ENCODE measurements at places on chromosomes 16 and 17. TPM values are rescaled to one million over a fixed set of nuclear protein-coding genes. Genes with fewer than 3 reads are reported as not detected.

The MT1G gene
- 9.8 TPM for polyA plus RNA-seq

The RSPRY1 gene
- polyA plus RNA-seq: 33.7 TPM

- H3K27ac ChIP-seq: no peak overlapping the region
- no peak overlapping the region for H3K4me3 ChIP-seq
- H3K4me1 ChIP-seq: peaks cover 14% of the 10 kb centered on the region
- DNase-seq: no peak
- H3K27me3 ChIP-seq: no peaks in the 10 kb centered on the region
These were observed 4.8 kb downstream of the CIAO3 start for GRCh38 chr16:735982-736453.

- peaks cover 21% of the 10 kb centered on the region for H3K27me3 ChIP-seq
- H3K27ac ChIP-seq: no peak overlapping the region
- DNase-seq: no peak
- H3K4me3 ChIP-seq: no peak overlapping the region
- H3K36me3 ChIP-seq: no peaks in the 10 kb centered on the region
These were observed 120.6 kb downstream of the MGAT5B start for GRCh38 chr17:76988796-76989195.

The KCNJ16 gene
- not detected for polyA plus RNA-seq

The MAP3K14 gene
- polyA plus RNA-seq: 8.3 TPM

The OXLD1 gene
- polyA plus RNA-seq: 16.3 TPM

- H3K27ac ChIP-seq: no peak overlapping the region
- no peaks in the 10 kb centered on the region for H3K27me3 ChIP-seq
- peaks cover 6% of the 10 kb centered on the region for H3K4me1 ChIP-seq
These were observed 826 bp downstream of the UNC119 start for GRCh38 chr17:28551421-28552175.

The SNAI3 gene
- not detected for polyA plus RNA-seq

The C16orf74 gene
- 35.3 TPM for polyA plus RNA-seq

The PMP22 gene
- 12.1 TPM for polyA plus RNA-seq

- H3K36me3 ChIP-seq: no peaks in the 10 kb centered on the region
- peak overlapping the region; percentile 96 for H3K4me3 ChIP-seq
- peaks cover 33% of the 10 kb centered on the region for H3K4me1 ChIP-seq
- no peaks in the 10 kb centered on the region for H3K27me3 ChIP-seq
- DNase-seq: peak; percentile 81
These were observed 45.5 kb downstream of the CYTH1 start for GRCh38 chr17:78736526-78737079.

- peaks cover 22% of the 10 kb centered on the region for H3K27me3 ChIP-seq
- no peaks in the 10 kb centered on the region for H3K36me3 ChIP-seq
- no peak overlapping the region for H3K27ac ChIP-seq
These were observed 3.5 kb upstream of the RRAD start for GRCh38 chr16:66928702-66929388.

DNA sequence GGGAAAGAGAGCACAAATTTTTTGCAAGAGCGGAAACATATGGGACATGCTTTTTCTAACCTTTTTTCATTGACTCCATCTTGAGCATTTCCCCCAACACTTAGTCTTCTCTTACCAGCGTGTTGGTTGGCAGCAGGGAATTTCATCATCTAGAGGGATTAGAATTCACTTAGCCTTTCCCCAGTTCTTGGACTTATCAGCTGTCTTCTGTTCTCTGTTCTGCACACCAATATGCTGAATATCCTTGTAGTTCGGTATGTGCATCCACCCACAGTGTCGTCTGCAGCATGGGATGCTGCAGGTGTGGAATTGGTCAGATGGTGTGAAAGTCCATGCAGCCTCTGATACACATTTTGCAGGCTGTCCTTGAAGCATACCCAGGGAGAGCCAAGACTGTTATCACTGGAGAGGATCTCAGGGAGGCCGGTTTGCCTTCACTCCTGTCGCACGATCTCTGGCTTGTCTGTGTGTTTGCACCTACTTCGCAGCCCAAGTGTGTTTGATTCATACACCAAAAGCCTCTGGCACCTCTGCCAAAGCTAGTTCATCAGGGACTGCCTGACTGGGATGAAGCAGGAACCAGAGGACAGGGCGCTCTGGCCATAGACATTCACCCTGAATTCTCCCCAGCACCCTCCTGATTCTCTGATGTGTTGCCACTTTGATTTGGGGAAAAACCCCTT lies 93.3 kb downstream of the SOCS1 start:
- no peaks in the 10 kb centered on the region for H3K27me3 ChIP-seq
- H3K27ac ChIP-seq: no peak overlapping the region
- peaks cover 6% of the 10 kb centered on the region for H3K36me3 ChIP-seq
- no peak for DNase-seq

The TNRC6A gene
- polyA plus RNA-seq: 17.7 TPM

DNA sequence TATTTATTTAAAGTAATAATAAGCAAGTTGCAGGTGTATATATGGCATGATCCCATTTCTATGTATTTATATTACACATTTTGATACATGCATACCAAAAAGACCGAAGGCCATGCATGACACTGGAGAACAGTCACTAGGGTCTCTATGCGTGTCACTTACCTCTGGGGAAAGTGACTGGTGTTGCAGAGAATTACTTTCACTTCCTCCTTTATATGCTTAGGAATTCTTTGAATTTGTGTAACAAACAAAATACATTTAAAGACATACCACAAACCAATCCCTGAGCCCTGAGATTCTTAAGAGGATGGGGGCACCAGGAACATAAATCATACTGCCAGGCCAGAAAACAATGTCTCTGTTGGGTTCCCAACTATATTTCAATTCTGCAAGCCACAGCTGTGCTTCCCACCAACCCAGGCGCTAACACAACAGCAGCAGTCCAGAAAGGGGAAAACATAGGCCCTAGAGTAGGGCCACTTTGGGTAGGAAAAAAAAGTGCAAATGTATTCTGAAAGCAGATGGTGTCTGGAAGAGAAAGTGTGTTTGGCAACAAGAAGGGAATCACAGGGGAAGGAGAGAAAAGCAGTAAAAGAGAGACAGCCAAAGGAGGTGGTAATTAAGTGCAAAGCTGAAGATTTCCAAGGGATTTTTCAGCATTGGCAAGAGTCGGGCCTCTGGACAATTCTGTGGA lies 24.5 kb upstream of the HYDIN start:
- no peaks in the 10 kb centered on the region for H3K36me3 ChIP-seq
- DNase-seq: no peak

- no peaks in the 10 kb centered on the region for H3K27me3 ChIP-seq
- DNase-seq: no peak
- H3K4me3 ChIP-seq: no peak overlapping the region
- H3K36me3 ChIP-seq: no peaks in the 10 kb centered on the region
- no peak overlapping the region for H3K27ac ChIP-seq
- H3K4me1 ChIP-seq: peaks cover 13% of the 10 kb centered on the region
These were observed 206.2 kb downstream of the AXIN2 start for GRCh38 chr17:65355246-65355645.

DNA sequence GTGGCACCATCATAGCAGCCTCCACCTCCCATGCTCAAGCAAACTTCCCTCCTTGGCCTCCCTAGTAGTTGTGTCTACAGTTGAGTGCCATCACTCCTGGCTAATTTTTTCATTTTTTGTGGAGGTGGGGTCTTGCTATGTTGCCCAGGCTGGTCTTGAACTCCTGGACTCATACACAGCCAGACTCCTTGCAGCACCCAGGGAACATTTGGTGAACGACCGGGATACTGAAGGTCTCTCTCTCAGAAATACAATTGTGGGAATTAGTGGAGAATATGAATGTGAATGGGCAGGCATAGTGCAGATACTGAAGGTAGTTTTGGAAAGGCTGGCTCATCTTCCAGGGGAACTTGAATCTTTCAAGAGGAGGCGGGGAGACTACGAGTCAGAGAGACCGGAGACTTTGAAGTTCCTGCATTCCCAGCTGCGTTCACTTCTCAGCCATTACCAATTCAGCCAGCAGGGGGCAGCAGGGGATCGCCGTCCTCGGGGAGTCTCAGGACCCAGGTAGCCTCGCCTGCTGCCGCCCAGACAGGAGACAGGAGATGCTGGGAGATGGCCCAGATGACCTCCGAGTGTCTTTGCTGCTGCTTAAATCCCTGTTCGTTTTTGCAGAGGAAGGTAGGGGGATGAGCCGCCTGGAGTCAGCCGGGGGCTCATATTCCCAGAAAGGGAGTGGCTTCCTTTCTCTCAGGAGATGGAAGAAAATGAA lies 68.6 kb downstream of the HAPSTR1 start:
- H3K4me1 ChIP-seq: no peaks in the 10 kb centered on the region
- H3K36me3 ChIP-seq: no peaks in the 10 kb centered on the region
- H3K4me3 ChIP-seq: no peak overlapping the region
- DNase-seq: peak; percentile 19
- no peak overlapping the region for H3K27ac ChIP-seq
- H3K27me3 ChIP-seq: no peaks in the 10 kb centered on the region

The WNT9B gene
- 0.12 TPM for polyA plus RNA-seq

- H3K27me3 ChIP-seq: no peaks in the 10 kb centered on the region
- H3K27ac ChIP-seq: peak overlapping the region; percentile 93
- H3K4me1 ChIP-seq: peaks cover 14% of the 10 kb centered on the region
These were observed 917 bp downstream of the YWHAE start for GRCh38 chr17:1398931-1399678.

The C1QBP gene
- polyA plus RNA-seq: 394 TPM

- peaks cover 23% of the 10 kb centered on the region for H3K4me1 ChIP-seq
- no peaks in the 10 kb centered on the region for H3K36me3 ChIP-seq
- H3K4me3 ChIP-seq: no peak overlapping the region
- no peak for DNase-seq
- H3K27ac ChIP-seq: no peak overlapping the region
- no peaks in the 10 kb centered on the region for H3K27me3 ChIP-seq
These were observed 214.6 kb downstream of the SNX29 start for GRCh38 chr16:12191102-12191501.

The TMEM114 gene
- polyA plus RNA-seq: not detected

- DNase-seq: no peak
- no peak overlapping the region for H3K4me3 ChIP-seq
- H3K36me3 ChIP-seq: no peaks in the 10 kb centered on the region
- H3K27ac ChIP-seq: no peak overlapping the region
These were observed 208.5 kb downstream of the STX8 start for GRCh38 chr17:9367156-9367555.

The EME1 gene
- polyA plus RNA-seq: 4.7 TPM

- no peaks in the 10 kb centered on the region for H3K36me3 ChIP-seq
- H3K27ac ChIP-seq: no peak overlapping the region
- no peak for DNase-seq
- no peak overlapping the region for H3K4me3 ChIP-seq
- no peaks in the 10 kb centered on the region for H3K27me3 ChIP-seq
These were observed 71.6 kb downstream of the PGS1 start for GRCh38 chr17:78449983-78450595.

The NME1 gene
- 246 TPM for polyA plus RNA-seq

- peaks cover 39% of the 10 kb centered on the region for H3K4me1 ChIP-seq
- no peak overlapping the region for H3K4me3 ChIP-seq
- H3K27ac ChIP-seq: no peak overlapping the region
- no peak for DNase-seq
- H3K27me3 ChIP-seq: no peaks in the 10 kb centered on the region
These were observed 6.7 kb upstream of the KRT14 start for GRCh38 chr17:41593306-41593981.

Data from keratinocyte (primary cell).